Stimulated activated CD8-positive, alpha-beta memory T cell treated with anti-CD3 and anti-CD28 coated beads, Interleukin-12 subunit alpha, Interleukin-12 subunit beta, amount 100 ng/mL, for 4 hours (primary cell): ENCODE measurements at places on chromosomes 11 and 22.

DNA sequence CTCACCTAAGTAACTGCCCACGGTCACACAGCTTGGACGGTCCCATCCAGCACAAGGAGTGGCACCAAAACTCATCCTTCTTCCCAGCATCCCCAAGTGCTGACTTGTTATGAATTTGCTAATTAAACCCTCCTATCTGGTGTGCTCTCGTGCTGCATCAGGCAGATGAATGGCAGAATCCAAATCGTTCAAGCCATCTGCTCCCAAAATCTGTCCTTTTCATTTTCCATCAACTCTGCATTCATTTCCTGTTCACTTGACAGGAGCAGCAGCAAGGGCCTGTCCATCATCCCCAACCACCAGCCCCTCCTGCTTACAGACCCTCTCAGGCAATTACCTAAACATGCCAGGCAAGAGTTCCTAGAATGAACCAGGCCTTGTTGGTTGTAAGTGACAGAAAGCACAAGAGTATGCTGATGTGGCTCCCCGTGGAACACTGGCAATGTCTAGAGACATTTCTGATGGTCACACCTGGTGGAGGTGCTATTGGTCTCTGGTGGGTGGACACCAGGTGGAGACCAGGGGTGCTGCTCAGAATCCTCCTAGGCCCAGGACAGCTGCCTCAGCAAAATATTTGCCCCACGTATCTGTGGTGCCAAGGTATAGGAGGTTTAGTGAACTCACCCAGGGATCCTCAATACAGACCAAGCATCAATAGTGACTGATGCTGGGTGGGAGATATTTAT, 832.5 kb downstream of the TBC1D22A start:
- DNase-seq = no peak

- DNase-seq = no peak
Measured at GRCh38 chr11:35145271-35145670, 6.3 kb downstream of the CD44 start.

GRCh38 chr11:109421981-109422869, at the start of gene C11orf87:
TSS of gene C11orf87 (plus strand) at chr11:109422190. CDS start at chr11:109423634, 1,444 bp downstream.
- DNase-seq = no peak

- DNase-seq = no peak
Measured at GRCh38 chr11:131977854-131978253, 607.4 kb downstream of the NTM start.

DNA sequence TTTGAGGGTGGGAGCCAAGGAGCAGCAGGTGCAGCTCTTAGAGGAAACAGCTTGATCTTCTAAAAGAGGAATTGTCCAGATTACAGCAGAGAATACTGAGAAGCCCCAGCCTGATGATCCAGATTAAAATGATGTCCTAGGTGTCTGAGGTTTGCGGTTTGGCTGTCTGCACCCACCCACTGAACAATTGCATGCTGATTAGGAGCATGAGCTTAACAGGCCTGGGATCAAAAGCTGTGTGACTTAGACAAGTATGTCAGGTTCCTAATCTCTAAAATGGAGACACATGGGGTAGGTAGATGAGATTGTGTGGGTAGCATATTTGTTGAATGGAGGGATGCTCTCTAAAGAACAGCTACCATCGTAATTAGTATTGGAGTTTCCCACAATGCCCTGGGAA, 166.8 kb upstream of the SEZ6L start:
- no peak for DNase-seq
